ENCODE measurements at places on chromosomes 7 and 10. TPM values are rescaled to one million over a fixed set of nuclear protein-coding genes. Genes with fewer than 3 reads are reported as not detected.

Gene MKI67
- 1.1 TPM for total RNA-seq

Gene OR9A2
- total RNA-seq, result not detected

Gene LIPJ
- not detected for total RNA-seq

GRCh38 chr7:27130540-27131389 lies at the start of gene HOXA4:
HOXA4 (minus strand) TSS chr7:27130757; CDS start chr7:27130733, 24 bp downstream.
- peak; percentile 90 for DNase-seq

GRCh38 chr7:143460271-143460979 lies 17.2 kb downstream of the TAS2R60 start:
- DNase-seq, result no peak

DNA sequence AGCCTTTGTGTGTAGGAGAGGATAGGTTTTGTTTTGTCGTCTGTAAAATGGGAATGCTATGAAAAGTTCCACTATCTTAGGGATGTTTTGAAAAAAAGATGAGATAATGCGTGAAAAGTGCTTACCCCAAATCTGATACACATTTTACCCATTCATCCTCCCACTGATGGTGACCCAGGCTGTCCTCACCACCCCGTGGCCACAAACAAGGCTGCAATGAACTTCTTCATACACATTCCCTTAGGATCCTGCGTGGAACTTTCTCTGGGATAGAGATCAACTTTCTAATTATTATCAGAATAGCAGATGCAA lies 399 bp upstream of the OGDHL start:
- no peak for DNase-seq

DNA sequence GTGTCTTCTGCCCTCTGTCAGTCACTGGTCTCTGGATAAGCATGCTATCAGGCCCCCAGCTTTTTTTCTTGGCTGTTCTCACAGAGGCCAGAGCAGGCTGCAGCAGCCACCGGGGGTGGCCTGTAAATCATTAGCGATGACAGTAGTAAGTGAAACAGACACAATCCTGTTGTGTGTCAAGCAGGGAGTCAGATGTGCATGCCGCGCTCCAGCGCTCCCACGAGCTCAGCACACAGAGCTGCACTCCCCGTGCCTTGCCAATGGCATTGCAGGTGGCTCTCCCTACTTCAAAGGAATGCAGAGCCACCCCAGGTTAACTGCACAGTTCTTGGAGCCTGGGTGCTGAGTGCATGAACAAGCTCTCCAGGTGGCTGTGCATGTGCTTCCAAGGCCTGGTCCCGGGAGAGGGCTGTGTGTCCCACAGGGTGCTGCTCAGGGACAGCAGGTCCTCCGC lies 226.1 kb downstream of the GLRX3 start:
- DNase-seq, result peak; percentile 80
